ENCODE measurements at places on chromosomes 16 and 17. TPM values are rescaled to one million over a fixed set of nuclear protein-coding genes. Genes with fewer than 3 reads are reported as not detected.

Gene ENGASE
- polyA plus RNA-seq, result 7.1 TPM

Gene GRAPL
- polyA plus RNA-seq, result not detected

Gene ALOX15
- not detected for polyA plus RNA-seq

Gene KRT17
- 16.0 TPM for polyA plus RNA-seq

Gene MAP2K3
- polyA plus RNA-seq, result 19.0 TPM

Gene KRT33B
- not detected for polyA plus RNA-seq
